Thoracic aorta (tissue), 2 donors: ENCODE measurements at places on chromosomes 12 and 14. TPM values are rescaled to one million over a fixed set of nuclear protein-coding genes. Genes with fewer than 3 reads are reported as not detected.

The RNASE1 gene
- total RNA-seq, result 537 TPM

DNA sequence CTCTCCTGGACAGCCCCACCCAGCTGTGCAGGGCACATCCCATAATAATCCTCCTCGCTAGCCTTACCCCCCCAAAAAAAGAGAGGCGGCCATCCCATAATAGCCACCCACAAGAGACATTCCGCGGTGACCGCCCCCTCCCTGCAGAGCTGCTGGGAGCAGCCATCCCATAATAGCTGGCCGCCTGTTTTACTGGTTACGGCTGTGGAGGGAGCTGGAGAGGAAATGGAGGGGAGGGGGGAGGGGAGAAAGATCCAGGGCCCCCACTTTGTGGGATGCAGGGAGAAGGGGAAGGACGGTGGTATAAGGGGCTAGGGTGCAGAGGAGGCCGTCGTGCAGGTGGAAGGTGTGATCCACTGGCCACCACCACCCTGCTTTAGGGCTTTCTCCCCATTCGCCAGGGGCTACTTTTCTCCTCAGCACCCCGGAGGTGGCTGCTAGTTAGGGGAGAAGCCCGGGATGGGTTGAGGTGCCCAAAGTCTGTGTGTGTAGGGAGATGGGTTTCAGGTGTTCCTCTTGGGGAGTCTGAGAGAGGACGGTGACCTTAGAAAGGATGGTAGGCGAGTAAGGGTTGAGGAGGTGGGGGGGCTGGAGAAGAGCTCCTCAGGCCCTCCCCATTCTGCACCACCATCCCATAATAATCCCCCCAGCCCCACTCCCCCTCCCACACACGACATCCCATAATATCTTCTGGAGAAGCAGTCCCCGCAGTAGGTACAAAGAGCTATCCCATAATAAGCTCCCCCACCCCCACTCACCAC is 6.0 kb upstream of the CHD4 start:
- peak; percentile 69 for DNase-seq
- H3K27ac ChIP-seq, result peak overlapping the region; percentile 97
- no peaks in the 10 kb centered on the region for H3K27me3 ChIP-seq
- H3K36me3 ChIP-seq, result no peaks in the 10 kb centered on the region
- peaks cover 36% of the 10 kb centered on the region for H3K4me1 ChIP-seq

- no peak overlapping the region for H3K27ac ChIP-seq
- no peaks in the 10 kb centered on the region for H3K27me3 ChIP-seq
- no peak for DNase-seq
Observed at GRCh38 chr12:66354291-66354690, 52.0 kb downstream of the HELB start.

- H3K36me3 ChIP-seq, result peaks cover 21% of the 10 kb centered on the region
- H3K4me1 ChIP-seq, result peaks cover 76% of the 10 kb centered on the region
- H3K27ac ChIP-seq, result peak overlapping the region; percentile 71
- no peak for DNase-seq
- H3K27me3 ChIP-seq, result no peaks in the 10 kb centered on the region
- H3K4me3 ChIP-seq, result peak overlapping the region; percentile 40
Observed at GRCh38 chr14:104697892-104698583, 8.6 kb downstream of the INF2 start.

DNA sequence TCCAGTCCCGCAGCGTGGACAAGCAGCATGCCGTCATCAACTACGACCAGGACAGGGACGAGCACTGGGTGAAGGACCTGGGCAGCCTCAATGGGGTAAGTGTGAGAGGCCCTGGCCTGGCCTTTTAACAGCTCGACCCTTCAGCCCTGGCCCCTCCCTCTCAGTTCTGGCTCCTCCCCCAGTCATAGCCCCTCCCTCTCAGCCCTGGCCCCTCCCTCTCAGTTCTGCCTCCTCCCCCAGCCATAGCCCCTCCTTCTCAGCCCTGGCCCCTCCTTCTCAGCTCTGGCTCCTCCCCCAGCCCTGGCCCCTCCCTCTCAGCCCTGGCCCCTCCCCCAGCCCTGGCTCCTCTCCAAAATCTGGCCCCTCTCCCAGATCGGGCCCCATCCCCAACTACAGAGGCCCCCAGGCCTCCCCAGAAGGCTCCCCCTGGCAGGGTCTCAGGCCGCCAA is 11.2 kb downstream of the CEP170B start:
- no peak overlapping the region for H3K4me3 ChIP-seq
- no peaks in the 10 kb centered on the region for H3K27me3 ChIP-seq
- no peak overlapping the region for H3K27ac ChIP-seq
- DNase-seq, result no peak

DNA sequence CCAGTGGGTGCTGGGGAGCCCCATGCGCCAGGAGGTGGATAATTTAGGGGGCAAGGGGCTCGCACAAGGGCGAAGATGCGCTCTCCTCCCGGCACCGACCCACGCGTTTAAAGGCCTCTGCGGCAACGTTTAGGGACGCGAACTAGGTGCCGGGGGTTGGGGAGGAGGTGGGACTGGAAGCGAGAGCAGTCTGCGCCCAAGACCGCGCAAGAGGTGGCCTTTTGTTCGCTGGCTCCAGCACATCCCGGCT is 1.3 kb downstream of the SLC38A1 start:
- peak overlapping the region; percentile 61 for H3K27ac ChIP-seq
- no peaks in the 10 kb centered on the region for H3K27me3 ChIP-seq
- H3K4me3 ChIP-seq, result peak overlapping the region; percentile 96
- H3K4me1 ChIP-seq, result peaks cover 3% of the 10 kb centered on the region

GRCh38 chr12:57838594-57839302 is 7.8 kb downstream of the CTDSP2 start:
- H3K36me3 ChIP-seq, result no peaks in the 10 kb centered on the region
- H3K27me3 ChIP-seq, result no peaks in the 10 kb centered on the region
- peak overlapping the region; percentile 100 for H3K27ac ChIP-seq
- H3K4me1 ChIP-seq, result peaks cover 100% of the 10 kb centered on the region

GRCh38 chr12:93009533-93009932 is 80.4 kb upstream of the EEA1 start:
- no peak overlapping the region for H3K4me3 ChIP-seq
- H3K36me3 ChIP-seq, result no peaks in the 10 kb centered on the region
- H3K27me3 ChIP-seq, result no peaks in the 10 kb centered on the region

- H3K4me1 ChIP-seq, result peaks cover 10% of the 10 kb centered on the region
- H3K36me3 ChIP-seq, result no peaks in the 10 kb centered on the region
- H3K27ac ChIP-seq, result peak overlapping the region; percentile 84
- H3K27me3 ChIP-seq, result no peaks in the 10 kb centered on the region
- no peak overlapping the region for H3K4me3 ChIP-seq
Observed at GRCh38 chr12:118537481-118537917, 161.1 kb downstream of the SUDS3 start.

DNA sequence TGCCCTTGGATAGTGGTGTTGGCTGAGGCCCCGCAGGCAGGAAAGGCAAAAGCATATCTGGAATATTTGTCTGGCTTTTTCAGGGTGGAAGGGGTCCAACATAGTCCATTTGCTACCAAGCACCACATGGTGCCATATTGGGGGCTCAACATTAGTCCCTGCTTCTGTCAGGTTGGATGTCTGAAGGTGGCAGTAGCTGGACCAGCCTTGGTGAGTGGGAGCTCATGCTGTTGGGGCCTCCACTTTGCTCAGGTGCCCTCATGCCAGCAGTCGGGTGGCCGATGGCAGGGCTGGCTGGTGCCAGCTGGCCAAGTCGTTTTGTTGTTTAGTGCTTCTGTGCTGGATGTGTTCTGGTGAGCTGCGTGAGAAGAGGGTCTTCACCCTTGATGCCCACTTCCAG is 135.3 kb downstream of the PAPOLA start:
- H3K27me3 ChIP-seq, result no peaks in the 10 kb centered on the region
- no peak for DNase-seq
- no peaks in the 10 kb centered on the region for H3K4me1 ChIP-seq
- no peak overlapping the region for H3K4me3 ChIP-seq

The ZNF605 gene
- total RNA-seq, result 7.0 TPM

DNA sequence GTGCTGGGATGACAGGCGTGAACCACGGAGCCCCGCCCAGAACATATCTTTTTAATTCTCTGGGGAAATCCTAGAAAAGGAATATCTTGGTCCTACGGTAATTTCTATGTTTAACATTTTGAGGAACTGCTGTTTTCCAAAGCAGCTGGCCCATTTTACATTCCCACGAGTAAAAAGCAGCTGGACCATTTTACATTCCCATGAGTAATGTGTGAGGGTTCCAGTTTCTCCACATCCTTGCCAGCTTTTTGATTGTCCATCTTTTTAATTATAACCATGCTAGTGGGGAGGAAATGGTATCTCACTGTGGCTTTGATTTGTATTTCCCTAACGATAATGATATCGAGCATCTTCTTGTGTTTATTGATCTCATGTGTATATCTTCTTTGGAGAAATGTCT is 4.4 kb upstream of the P2RX4 start:
- H3K27ac ChIP-seq, result no peak overlapping the region
- H3K27me3 ChIP-seq, result no peaks in the 10 kb centered on the region
- no peak overlapping the region for H3K4me3 ChIP-seq
- no peaks in the 10 kb centered on the region for H3K36me3 ChIP-seq
- DNase-seq, result no peak
- H3K4me1 ChIP-seq, result peaks cover 1% of the 10 kb centered on the region

- no peak for DNase-seq
- no peaks in the 10 kb centered on the region for H3K27me3 ChIP-seq
- H3K4me1 ChIP-seq, result no peaks in the 10 kb centered on the region
- H3K36me3 ChIP-seq, result no peaks in the 10 kb centered on the region
- peak within 1 kb of the TSS; percentile 42 for H3K4me3 ChIP-seq
- H3K27ac ChIP-seq, result peak within 1 kb of the TSS; percentile 51
Observed at GRCh38 chr12:7503686-7504415, at the start of gene CD163. TSS of gene CD163 (minus strand) at chr12:7503777. CDS start at chr12:7503690, 87 bp downstream.

- no peaks in the 10 kb centered on the region for H3K36me3 ChIP-seq
- no peaks in the 10 kb centered on the region for H3K27me3 ChIP-seq
- no peak for DNase-seq
- H3K4me3 ChIP-seq, result no peak overlapping the region
- no peaks in the 10 kb centered on the region for H3K4me1 ChIP-seq
- no peak overlapping the region for H3K27ac ChIP-seq
Observed at GRCh38 chr14:99679111-99679510, 5.0 kb upstream of the CYP46A1 start.

GRCh38 chr12:21296751-21297406 is 37.8 kb downstream of the SLCO1A2 start:
- no peaks in the 10 kb centered on the region for H3K36me3 ChIP-seq
- no peaks in the 10 kb centered on the region for H3K27me3 ChIP-seq
- no peak for DNase-seq
- no peak overlapping the region for H3K4me3 ChIP-seq
- no peaks in the 10 kb centered on the region for H3K4me1 ChIP-seq

GRCh38 chr12:468671-469389 is 9.1 kb downstream of the B4GALNT3 start:
- H3K27me3 ChIP-seq, result no peaks in the 10 kb centered on the region
- H3K27ac ChIP-seq, result peak overlapping the region; percentile 56
- H3K4me1 ChIP-seq, result peaks cover 20% of the 10 kb centered on the region
- H3K4me3 ChIP-seq, result no peak overlapping the region
- no peaks in the 10 kb centered on the region for H3K36me3 ChIP-seq
- no peak for DNase-seq

The PDE3A gene
- total RNA-seq, result 110 TPM

The IRF9 gene
- 74.8 TPM for total RNA-seq

The PLA2G1B gene
- total RNA-seq, result not detected

DNA sequence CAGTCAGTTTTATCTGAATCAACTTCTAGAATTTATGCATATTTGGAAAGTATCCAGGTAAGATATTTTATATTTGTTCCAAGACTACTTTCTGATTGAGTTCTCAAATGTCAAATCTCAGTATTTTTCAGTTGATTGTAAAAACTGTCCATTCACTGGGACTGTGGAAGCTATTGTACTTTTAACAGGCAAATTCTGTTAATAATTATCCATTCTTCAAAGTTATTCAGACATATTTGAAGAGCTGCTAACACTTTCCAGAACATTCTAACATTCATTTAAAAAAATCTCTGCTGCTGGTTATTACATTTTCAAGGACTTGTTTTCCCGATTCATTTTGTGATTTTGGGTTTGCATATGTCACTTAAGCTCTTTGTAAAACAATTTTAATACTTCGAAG is 59.7 kb downstream of the PIK3C2G start:
- H3K27me3 ChIP-seq, result no peaks in the 10 kb centered on the region
- H3K4me1 ChIP-seq, result no peaks in the 10 kb centered on the region
- DNase-seq, result no peak
- no peaks in the 10 kb centered on the region for H3K36me3 ChIP-seq
- H3K27ac ChIP-seq, result no peak overlapping the region

DNA sequence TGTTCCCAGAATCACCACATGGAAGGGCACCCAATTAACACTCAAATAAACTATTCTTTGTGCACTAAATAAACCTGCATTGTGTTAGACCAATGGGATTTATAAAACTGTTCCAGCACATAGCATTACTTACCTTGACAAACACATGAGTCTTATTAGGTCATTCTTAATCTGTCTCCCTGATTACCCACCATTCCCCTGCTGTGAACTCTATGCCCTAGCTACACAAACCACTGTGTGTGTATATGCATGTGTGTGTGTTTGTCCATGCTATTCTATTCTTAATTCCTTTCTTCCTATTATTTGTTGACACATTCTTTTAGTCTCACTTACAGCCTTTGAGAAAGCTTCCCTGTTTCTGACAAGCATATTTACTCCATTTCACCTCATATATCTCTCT is 303.6 kb upstream of the GARIN6 start:
- H3K4me1 ChIP-seq, result no peaks in the 10 kb centered on the region
- DNase-seq, result no peak
- no peak overlapping the region for H3K27ac ChIP-seq
- no peaks in the 10 kb centered on the region for H3K36me3 ChIP-seq
- H3K27me3 ChIP-seq, result no peaks in the 10 kb centered on the region
- no peak overlapping the region for H3K4me3 ChIP-seq

The KRT82 gene
- total RNA-seq, result not detected

The SERPINA1 gene
- total RNA-seq, result 15.2 TPM

- no peak overlapping the region for H3K27ac ChIP-seq
- no peaks in the 10 kb centered on the region for H3K27me3 ChIP-seq
- H3K4me3 ChIP-seq, result no peak overlapping the region
- H3K36me3 ChIP-seq, result no peaks in the 10 kb centered on the region
- DNase-seq, result no peak
- H3K4me1 ChIP-seq, result no peaks in the 10 kb centered on the region
Observed at GRCh38 chr12:58190618-58191017, 249.3 kb downstream of the ATP23 start.

DNA sequence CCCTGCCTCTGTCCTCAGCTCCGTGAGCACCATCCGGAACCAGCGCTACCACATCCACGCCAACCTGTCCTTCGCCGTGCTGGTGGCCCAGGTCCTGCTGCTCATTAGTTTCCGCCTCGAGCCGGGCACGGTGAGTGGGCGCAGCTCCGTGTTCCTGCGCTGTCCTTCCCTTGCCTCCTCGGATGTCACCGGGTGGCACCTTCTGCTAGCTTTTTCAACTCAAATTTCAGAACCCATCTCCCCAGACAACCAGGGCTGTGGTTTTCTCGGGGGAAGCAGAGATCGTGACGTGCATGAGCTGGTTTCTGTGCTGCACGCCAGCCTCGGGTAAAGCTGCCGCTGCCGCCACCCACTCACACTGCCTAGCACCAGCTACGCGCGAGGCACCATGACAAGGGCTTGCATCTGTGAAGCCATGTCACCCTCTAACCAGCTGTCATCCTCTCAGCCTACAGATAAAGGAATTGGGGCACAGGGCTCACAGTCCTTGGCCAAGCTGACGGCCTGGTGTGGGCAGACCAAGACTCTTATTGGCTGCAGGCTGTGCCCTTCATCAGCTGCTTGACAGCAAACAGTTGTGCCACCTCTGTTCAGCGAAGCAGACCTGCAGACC is 152.1 kb downstream of the ADGRD1 start:
- no peak overlapping the region for H3K4me3 ChIP-seq
- no peaks in the 10 kb centered on the region for H3K27me3 ChIP-seq
- no peaks in the 10 kb centered on the region for H3K36me3 ChIP-seq
- no peak overlapping the region for H3K27ac ChIP-seq
- no peak for DNase-seq

- DNase-seq, result no peak
- no peaks in the 10 kb centered on the region for H3K27me3 ChIP-seq
- no peak overlapping the region for H3K27ac ChIP-seq
- H3K4me3 ChIP-seq, result no peak overlapping the region
- peaks cover 29% of the 10 kb centered on the region for H3K4me1 ChIP-seq
Observed at GRCh38 chr14:34069854-34070582, 119.1 kb upstream of the EGLN3 start.
